ENCODE measurements at places on chromosomes 12 and 14.

DNA sequence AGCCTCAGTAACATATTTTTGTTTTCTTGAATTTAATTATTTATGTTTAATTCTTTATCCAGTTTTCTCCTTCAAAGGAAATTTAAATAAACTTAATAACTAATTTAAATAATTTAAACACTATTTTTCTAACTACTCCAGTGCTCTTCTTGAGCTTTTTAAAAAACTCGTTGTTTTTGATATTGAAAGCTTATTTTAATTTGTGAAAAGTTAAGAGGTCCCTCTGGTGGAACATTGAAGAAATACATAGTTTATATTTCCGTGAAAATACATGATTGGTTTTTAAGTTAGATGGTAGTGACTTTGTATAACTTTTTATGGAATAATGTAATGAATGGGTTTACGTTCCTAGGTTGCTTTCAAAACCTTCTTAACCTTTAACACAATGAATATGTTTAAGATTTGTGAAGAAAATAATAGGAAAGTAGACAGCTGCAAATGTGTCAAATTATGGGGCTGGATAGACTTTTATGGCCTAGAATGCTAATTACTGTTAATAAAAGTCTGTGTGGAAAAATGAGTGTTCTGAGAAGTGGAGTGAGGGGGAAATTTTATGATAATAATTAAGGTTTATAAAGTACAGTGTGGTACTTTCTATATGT lies 45.9 kb upstream of the MSRB3 start:
- peak; percentile 58 for DNase-seq

DNA sequence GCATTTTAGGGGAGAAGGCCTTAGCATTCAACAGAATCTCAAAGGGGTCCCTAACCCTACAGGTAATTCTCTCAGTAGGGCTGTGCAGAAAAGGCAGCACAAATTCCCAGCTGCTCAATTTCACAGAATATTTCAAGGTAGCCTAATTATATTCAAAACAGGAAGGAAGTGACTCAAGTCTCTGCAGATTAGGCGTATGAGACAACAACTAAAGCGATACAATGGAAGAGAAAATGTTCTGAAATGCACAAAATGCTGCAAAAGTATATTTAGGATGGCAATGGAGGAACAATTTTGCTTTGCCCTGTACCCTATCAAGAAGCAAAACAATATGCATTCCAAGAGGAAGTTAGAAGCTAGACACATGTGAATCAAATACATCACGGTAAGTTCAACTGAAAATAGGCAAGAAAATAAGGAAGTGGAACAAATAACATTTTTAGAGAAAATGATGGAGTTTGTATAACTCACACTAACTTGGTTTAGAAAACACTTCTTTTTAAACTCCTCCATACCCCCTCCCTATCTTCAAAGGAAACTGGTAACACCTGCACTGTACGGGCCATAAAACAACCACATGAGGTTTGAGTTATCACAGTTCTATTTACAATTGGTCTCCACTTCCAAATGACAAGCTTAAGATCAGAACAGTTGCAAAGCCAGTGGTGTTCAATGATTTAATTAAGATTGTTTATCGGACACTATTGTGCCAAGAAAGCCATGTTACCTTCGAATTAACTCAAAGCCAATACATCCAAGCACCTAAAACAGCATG lies 1.6 kb downstream of the GIT2 start:
- DNase-seq, result peak; percentile 27

GRCh38 chr12:109696485-109697269 lies 16.9 kb upstream of the FAM222A start:
- no peak for DNase-seq

DNA sequence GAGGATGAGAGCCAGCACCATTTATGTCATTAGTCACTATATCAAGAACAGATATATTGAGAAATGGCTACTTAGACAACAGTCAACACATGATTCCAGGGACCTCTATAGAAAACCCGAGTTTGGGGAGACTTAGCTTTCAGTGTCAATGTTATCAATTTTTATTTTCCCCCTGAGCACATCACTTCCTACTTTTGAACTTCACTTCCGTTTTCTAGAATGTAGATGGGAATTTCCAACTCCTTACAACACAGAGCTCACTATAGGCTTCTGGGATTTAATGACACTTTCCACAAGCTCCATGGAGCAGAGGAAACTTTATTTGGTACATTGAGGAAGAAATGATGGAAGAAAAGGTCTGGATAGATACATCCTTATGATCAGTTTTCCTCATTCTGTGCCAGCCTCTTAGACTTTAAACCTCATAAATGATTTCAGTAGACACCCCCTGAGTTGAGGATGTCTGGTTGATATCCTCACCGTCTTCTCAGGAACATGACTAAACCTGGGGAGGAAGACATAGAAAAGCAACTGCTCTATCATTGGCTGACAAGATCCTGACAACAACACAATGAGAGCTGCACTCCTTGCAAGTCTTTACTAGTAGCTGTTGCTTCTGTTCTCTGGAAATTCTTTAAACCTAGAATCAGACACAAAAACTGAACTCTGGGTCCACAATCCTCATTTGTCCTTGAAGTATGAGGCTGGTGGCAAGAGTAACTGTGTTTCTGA lies 449.4 kb upstream of the OR4E1 start:
- peak; percentile 68 for DNase-seq

DNA sequence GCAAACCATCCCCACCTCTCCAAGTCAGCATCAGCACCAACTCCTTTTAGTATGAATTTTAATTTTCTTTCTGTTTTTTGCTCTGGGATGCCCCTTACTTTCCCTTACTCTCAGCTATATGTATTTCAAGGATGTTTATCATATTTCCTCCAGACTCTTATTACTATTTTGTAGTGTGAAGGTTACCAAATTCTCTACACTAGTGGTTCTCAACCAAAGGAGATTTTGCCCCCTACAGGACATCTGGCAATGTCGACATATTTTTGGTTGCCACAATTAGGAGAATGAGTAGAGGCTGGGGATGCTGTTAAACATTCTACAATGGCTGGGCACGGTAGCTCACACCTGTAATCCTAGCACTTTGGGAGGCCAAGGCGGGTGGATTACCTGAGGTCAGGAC lies 29.1 kb upstream of the SOS2 start:
- peak; percentile 12 for DNase-seq

DNA sequence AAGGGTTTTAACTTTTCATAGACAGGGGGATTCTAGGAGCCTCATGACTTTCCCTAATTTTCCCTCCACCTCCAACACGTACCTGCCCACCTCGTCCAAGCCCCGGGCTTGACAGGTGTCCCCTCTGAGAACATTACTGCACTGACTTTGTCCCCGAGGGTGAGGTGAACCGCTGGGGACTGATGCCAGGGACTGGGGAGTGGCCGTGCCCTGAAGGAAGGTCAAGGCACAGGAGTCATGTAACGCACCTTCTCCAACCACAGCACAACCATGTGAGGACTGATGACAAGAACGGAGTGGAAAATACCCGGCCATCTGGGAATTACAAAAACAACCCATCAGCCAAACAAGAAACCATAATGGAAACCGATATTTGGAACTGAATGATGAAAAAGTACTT lies 214.7 kb upstream of the C14orf180 start:
- no peak for DNase-seq

GRCh38 chr14:57212919-57213318 lies 55.8 kb downstream of the EXOC5 start:
- no peak for DNase-seq

DNA sequence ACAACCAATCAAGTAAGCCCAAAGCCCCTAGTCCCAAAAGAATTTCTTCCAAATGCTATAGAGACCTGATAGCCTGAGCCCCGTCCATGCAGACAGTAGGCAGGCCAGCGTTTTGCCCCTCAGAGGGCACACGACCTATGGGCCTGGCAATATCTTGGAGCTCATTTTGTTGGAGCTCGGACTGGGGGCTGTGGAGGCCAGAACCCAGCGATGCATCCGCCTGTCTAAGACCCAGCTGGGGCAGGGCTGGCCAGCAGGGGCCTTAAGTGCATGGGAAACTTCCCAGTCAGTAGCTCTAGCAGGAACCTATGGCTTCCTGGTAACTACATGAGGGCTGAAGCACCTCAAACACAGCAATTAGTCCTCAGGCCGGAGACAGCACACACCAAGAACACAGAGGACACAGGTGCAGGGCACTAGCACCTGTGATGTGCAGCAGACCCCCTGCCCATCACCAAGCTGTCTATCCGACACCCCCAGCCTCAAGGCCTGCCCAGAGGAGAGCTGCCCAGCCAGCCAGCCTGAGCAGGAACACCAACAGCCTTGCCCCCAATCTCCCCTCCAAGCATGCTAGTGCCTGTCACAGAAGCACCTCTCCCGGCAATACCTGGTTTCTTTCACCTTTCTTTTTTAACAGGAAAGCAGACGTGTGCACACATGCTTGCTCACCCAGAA lies 50.8 kb downstream of the ARL6IP4 start:
- no peak for DNase-seq

DNA sequence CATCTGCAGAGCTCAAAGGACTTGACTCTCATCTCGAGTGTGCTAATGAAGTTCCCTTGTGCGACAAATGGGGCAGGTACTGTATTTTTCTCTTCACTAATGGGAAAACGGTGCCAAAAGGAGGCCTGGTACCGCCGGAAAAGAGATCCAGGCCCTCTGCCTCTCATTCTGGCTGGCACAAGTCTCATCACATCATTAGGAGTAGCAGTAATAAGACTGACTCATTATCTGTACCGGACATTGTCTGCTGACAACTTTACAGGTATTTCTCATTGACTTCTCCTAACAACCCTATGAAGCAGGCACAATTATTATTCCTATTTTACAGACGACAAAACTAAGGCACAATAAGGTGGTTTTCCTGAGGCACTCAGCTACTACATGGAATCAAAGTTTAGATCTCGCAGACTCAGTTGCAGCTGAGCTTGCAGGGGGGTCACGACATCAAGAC lies 668 bp downstream of the APPL2 start:
- DNase-seq, result no peak

DNA sequence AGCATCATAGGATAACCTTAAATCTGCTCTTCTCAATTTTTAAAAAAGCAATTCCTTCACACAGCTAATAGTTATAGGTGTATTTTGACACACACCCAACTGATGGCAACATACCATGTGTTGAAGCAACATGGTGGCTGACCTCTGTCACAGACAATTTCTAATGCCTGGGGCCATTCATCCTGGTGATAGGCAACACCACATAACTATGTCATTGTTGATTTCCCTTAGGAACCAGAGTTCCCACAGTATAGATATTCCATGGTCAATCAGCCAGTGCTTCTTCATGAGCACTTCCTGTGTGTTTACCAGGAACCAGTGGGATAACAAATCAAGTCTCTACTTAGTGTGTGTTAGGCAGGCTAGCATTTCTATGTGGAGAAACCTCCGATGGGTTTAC lies 88.3 kb downstream of the FIGNL2 start:
- no peak for DNase-seq

DNA sequence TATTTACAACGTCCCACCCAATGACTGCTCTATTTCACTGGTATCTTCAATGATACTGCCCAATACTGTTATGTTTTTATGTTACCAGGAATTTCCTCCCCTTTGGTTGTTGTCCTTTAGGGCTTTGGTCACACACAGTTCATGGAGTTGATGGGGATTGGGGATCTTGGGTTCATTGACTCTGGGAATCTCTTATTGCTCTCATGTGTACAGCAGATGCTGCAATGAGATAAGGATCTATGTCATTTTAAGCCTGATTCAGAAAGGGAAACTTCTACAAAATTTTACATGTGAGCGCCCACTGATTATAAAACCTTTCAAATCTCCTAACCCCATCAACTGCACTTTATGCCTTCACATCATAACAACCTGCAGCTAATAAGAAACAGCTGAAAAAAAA lies 67.2 kb downstream of the FAR2 start:
- DNase-seq, result peak; percentile 52

GRCh38 chr14:75200451-75200850 lies 24.0 kb upstream of the TMED10 start:
- no peak for DNase-seq

- DNase-seq, result no peak
These were observed 73.8 kb upstream of the DCN start for GRCh38 chr12:91256411-91256810.

GRCh38 chr14:103160321-103161053 lies 37.2 kb downstream of the TNFAIP2 start:
- DNase-seq, result no peak

GRCh38 chr12:53944209-53944608 lies 5.6 kb downstream of the HOXC13 start:
- no peak for DNase-seq

DNA sequence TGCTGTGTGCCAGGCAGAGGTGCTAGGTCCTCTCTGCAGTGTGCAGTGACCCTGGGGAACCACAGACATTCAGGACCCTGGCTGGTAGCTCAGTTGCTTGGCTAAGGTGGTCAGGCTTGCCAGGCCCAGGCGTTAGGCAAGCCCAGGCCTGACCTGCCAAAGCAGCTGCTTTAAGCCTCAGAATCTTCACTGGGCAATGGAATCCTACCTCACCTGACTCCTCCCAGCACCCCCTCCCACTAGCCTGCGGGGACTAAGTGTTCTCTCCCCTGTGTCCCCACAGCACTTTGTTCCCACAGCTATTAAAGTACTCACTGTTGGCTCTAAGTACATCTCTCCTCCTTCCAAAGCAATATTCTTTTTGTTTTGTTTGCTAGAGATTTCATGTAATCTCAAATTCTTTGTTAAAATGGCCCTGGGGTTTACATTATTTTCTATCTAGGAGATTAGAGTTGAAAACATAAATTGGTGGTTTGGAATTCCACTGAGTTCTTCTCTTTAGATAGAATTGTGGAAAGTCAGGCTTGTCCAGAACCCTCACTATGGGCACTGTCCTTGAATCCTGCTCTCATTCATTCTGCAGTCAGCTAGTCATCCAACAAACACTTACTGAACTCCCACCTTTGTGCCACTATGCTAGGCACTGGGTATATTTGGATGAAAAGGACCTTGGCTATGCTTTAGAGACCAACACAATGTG lies 44.4 kb downstream of the DGLUCY start:
- DNase-seq, result no peak

DNA sequence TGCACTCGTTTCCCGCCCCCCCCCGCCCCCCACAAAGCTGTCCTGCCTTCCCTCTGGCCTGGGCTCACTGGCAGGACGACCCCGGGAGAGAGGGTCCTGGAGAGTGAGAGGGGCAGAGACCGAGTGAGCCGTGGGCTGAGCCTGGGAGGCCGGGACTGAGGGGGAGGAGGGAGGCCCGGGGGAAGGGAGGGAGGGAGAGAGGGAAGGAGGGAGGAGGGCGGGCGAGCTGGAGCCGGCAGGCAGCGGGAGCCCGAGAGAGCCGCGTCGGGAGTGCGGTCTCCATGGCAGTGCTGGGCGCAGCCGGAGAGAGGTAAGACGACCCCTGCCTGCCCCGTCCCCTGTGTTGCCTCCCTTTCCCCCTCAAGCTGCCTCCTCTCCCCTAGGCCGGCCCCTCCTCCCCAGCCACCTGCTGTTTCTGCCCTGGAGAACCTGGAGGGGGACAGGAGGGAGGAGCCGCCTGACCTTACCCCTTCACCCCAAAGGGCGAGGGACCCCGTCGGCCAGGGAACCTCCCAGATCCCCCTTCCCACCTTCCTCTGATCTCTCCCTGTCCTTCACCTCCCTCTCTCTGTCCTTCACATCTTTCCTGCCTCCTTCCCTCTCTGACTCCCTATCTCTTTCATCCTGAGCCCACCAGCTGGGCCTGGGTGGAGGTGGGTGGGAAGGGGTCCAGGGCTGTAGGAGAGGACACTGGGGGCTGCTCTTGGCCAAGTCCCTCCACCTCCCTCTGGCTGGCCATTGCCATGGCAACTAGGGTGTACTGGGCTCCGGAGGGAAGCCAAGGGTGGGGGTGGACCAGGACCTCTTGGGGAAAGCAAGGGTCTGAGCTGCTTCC lies at the start of gene GPR162:
GPR162 (plus strand) TSS at position 231 of the 835 bp plus-strand sequence. CDS start 2,078 bp downstream, outside the sequence.
- DNase-seq, result no peak

Measured in inflammatory macrophage treated with lipopolysaccharide for 1 hour (primary cell).